ENCODE measurements at places on chromosomes 3 and 15.

DNA sequence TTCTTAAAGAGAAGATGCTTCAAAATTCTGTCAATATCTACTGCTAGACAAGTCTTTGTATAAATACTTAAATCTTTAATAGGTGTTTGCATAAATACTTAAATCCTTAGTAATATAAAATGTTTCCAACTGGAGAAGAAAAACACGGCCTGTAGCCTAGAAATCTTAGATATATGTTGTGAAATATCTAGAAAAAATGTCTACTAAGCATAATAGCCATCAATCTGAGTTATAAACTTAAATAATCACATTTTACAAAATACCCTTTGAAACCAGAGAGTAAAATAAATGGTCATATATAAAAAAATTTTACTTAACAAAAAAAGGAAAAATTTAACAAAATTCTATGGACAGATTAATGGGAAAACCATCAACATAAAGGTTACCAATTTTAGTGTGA, 73.9 kb downstream of the PLOD2 start:
- no peak overlapping the region for H3K4me3 ChIP-seq
- H3K27me3 ChIP-seq, result no peaks in the 10 kb centered on the region
- no peak for DNase-seq
- no peaks in the 10 kb centered on the region for H3K4me1 ChIP-seq
- no peaks in the 10 kb centered on the region for H3K36me3 ChIP-seq
- H3K27ac ChIP-seq, result no peak overlapping the region

- no peak overlapping the region for H3K4me3 ChIP-seq
- no peak for DNase-seq
- no peak overlapping the region for H3K27ac ChIP-seq
Measured at GRCh38 chr3:129653019-129653418, 46.5 kb upstream of the PLXND1 start.

- no peaks in the 10 kb centered on the region for H3K36me3 ChIP-seq
- H3K4me3 ChIP-seq, result no peak overlapping the region
- no peak for DNase-seq
- peaks cover 6% of the 10 kb centered on the region for H3K4me1 ChIP-seq
Measured at GRCh38 chr15:83304861-83305703, 20.6 kb upstream of the BNC1 start.

DNA sequence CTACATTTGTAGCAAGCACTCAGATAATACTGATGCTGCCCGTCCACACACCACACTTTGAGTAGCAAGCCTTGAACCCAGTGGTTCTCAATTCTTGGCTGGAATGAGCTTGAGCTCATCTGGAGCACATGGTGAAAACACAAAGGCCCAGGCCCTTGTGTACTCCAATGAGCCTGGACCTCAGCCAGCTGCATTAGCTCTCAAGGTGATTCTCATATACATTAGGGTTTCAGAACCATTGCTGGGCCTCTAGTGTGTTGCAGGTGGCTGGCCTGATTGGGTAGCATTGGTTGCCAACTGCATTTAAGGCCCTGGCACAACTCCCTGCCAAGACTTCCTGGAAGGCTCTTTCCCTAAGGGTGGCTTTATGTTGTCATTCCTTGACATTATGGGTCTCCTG, 23.4 kb upstream of the ZFAND6 start:
- no peak for DNase-seq
- H3K27ac ChIP-seq, result no peak overlapping the region
- H3K27me3 ChIP-seq, result no peaks in the 10 kb centered on the region
- H3K4me3 ChIP-seq, result no peak overlapping the region
- no peaks in the 10 kb centered on the region for H3K36me3 ChIP-seq
- H3K4me1 ChIP-seq, result peaks cover 7% of the 10 kb centered on the region

GRCh38 chr3:70999730-71000129, 583.8 kb downstream of the FOXP1 start:
- no peaks in the 10 kb centered on the region for H3K27me3 ChIP-seq
- H3K4me1 ChIP-seq, result no peaks in the 10 kb centered on the region
- H3K27ac ChIP-seq, result no peak overlapping the region
- no peaks in the 10 kb centered on the region for H3K36me3 ChIP-seq
- no peak overlapping the region for H3K4me3 ChIP-seq
- no peak for DNase-seq

DNA sequence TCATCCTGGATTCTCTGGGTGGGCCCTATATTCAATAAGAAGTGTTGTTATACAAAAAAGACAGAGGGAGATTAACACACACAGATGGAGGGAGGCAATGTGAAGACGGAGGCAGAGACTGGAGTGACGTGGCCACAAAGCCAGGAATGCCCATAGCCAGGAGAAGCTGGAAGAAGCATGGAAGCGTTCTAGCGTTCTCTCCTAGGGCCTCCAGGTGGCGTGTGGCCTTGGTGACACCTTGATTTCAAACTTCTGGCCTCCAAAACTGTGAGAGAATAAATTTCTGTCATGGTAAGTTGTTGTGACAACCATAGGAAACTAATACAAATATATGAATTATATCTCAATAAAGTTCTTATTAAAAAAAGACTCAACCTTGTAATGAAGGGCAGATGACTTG, 21.3 kb downstream of the THBS1 start:
- no peak overlapping the region for H3K4me3 ChIP-seq
- no peak for DNase-seq
- H3K4me1 ChIP-seq, result no peaks in the 10 kb centered on the region
- H3K27me3 ChIP-seq, result no peaks in the 10 kb centered on the region
- H3K36me3 ChIP-seq, result no peaks in the 10 kb centered on the region
- H3K27ac ChIP-seq, result no peak overlapping the region

DNA sequence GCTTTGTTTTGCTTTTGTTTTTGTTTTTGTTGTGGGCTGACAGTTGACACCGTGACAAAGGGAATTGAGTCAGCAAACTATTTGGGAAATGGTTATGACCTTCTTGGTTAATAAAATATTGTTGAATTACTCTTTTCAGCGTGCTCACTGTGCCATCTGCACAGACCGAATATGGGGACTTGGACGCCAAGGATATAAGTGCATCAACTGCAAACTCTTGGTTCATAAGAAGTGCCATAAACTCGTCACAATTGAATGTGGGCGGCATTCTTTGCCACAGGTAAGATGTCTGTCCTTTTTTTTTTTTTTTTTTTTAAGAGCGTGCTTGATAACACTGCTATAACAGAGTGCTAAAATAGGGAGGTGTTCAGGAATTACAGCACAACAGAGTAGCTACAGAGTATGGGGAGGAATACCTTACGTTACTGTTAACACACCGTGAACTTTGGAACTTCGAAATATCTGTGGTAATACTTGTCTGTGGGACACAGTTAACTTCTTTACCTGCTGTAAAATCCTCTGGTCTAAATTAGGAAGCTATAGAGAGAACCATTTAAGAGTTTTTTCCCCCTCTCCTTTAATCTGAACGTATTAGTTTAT, 48.2 kb downstream of the PRKCI start:
- H3K36me3 ChIP-seq, result peaks cover 8% of the 10 kb centered on the region
- H3K4me1 ChIP-seq, result no peaks in the 10 kb centered on the region
- H3K4me3 ChIP-seq, result no peak overlapping the region

- no peak overlapping the region for H3K4me3 ChIP-seq
- no peaks in the 10 kb centered on the region for H3K36me3 ChIP-seq
- DNase-seq, result no peak
- H3K27ac ChIP-seq, result no peak overlapping the region
Measured at GRCh38 chr3:117710501-117710900, 1000.9 kb downstream of the TUSC7 start.

DNA sequence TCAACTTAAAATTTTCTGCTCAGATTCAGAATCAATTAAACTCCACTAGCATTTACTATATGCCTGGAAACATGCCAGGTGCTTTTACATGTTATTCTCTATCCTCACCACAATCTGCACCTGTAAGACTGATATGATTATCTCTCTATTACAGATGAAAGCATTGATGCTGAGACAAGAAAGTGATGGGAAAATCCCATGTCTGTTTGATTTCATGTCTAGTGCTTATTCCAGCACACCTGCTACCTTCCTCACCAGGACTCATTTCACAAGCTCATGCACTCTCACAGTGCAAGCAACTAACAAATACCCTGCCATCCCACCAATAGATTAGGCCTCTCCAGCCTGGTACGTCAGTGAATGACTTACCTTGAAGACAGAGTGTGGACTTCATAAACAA, 25.0 kb upstream of the BCL6 start:
- no peak overlapping the region for H3K27ac ChIP-seq
- no peaks in the 10 kb centered on the region for H3K36me3 ChIP-seq
- DNase-seq, result no peak
- no peaks in the 10 kb centered on the region for H3K27me3 ChIP-seq
- no peak overlapping the region for H3K4me3 ChIP-seq

- H3K27me3 ChIP-seq, result no peaks in the 10 kb centered on the region
- no peaks in the 10 kb centered on the region for H3K4me1 ChIP-seq
- H3K36me3 ChIP-seq, result 0 out of 2 replicates have a peak, but pooled peaks cover 2% of the 10 kb centered on the region
- DNase-seq, result no peak
- no peak overlapping the region for H3K4me3 ChIP-seq
Measured at GRCh38 chr3:123667784-123668183, 82.9 kb upstream of the HACD2 start.

GRCh38 chr3:187610981-187611511, 59.1 kb downstream of the SST start:
- H3K27ac ChIP-seq, result no peak overlapping the region
- no peaks in the 10 kb centered on the region for H3K4me1 ChIP-seq
- H3K4me3 ChIP-seq, result no peak overlapping the region

DNA sequence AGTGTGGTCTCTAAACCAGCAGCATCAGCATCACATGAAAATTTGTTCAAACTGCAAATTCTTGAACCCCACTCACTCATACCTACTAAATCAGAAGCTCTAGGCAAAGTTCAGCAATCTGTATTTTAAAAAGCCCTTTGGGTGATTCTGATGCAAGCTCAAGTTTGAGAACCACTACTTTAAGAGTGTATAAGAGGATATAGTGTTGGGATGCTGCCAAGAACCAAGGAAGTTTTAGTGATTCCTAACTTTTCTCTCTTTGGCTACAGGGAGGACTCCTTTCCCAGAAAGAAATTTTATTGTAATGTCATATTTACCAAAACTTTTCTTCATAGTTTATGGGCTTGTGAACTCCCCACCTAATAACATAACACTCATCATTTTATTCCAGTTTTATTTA, 422.2 kb downstream of the TBC1D5 start:
- no peak overlapping the region for H3K4me3 ChIP-seq
- H3K4me1 ChIP-seq, result no peaks in the 10 kb centered on the region
- no peak overlapping the region for H3K27ac ChIP-seq
- no peaks in the 10 kb centered on the region for H3K36me3 ChIP-seq
- DNase-seq, result no peak
- H3K27me3 ChIP-seq, result no peaks in the 10 kb centered on the region
